Calu3 (cell line): ENCODE measurements at places on chromosomes 3 and 15. TPM values are rescaled to one million over a fixed set of nuclear protein-coding genes. Genes with fewer than 3 reads are reported as not detected.

GRCh38 chr3:176992978-176993377 lies 204.3 kb downstream of the TBL1XR1 start:
- no peak for DNase-seq

- DNase-seq, result no peak
Observed at GRCh38 chr3:48662145-48662752, 437 bp downstream of the CELSR3 start.

DNA sequence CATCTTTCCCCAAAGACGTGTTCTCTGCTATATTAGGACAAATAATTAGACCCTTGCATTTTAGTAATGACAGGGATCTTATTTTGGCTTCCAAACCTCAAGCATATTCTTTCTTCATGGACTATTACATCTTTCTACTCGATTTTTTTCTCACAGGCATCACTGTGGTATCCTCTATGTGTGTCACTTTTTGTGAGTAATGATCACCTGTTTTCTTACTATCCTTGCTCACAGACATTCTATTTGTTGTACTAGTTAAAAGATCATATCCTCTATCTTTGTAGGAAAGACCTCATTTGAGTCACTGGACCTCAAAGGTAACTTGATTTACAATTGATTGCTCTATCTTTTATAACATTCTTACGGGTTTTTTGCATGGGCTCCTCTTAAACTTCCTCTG lies 6.8 kb downstream of the C3orf80 start:
- no peak for DNase-seq

DNA sequence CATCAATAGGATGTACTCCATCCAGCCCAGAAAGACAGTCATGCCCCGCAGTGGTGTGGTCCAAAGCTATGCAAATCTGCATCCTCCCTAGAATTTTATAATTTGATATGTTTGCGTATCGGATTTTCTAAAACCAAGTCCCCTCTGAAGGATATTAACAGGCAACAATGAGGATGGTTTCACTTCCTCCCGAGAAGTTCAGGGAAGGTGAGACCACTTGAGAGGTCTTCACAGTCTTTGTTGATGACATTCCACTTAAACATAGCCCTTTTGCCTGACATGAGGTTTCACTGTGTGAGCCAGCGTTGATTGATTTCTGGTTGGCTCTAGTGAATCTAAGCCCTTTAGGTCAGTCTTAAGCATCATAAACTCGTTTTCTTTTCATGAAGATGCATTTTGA lies 276.1 kb downstream of the NR2F2 start:
- DNase-seq, result no peak

STAB1 gene
- 0.26 TPM in 1 of 2 replicates, not detected in the other for total RNA-seq

- no peak for DNase-seq
Observed at GRCh38 chr3:83035704-83036010, 1274.2 kb upstream of the GBE1 start.

DNA sequence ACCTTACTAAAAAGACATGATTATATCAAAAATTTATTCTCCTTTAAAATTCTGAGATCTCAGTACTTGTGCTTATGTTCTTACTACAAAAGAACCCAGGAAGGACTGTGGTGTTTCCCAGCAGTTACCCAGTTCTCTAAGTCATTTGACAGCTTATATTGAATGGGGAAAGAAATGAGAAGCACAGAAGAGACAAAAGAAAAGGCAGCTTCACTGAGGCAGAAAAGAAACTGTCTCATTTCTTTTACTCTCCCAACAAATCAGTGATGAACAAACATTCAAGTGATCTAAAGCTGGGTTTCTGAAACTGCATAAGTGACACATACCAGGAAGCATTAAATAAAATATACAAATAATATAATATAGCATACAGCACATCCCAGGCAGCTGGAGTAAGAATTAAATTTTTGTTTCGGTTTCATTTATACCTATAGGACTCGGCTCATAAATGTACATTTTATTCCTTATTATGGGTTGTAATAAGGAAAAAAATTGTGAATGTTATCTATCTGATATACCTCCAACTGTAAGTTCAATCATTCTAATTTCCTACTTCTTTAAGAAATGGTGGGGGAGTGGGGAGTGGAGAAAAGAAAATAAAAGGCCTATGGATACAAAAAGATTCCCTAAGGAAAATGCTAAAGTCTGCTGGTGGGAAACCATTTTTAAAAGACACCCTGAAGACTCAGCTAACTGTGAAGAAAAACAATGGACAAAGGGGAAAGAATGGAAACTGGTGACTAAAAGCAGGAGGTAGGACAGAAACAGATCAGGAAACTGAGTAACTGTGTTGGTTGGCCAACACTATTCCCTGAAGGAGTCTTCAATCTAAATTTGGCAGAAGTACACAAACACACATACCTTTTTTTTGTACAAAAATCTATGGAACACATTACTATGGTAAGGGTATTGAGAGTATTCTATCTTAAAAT lies 156.8 kb downstream of the TBC1D5 start:
- DNase-seq, result no peak

- DNase-seq, result no peak
Observed at GRCh38 chr3:104069114-104069513, 1297.6 kb upstream of the ALCAM start.

DLL4 gene
- not detected in 2 replicates for total RNA-seq

DNA sequence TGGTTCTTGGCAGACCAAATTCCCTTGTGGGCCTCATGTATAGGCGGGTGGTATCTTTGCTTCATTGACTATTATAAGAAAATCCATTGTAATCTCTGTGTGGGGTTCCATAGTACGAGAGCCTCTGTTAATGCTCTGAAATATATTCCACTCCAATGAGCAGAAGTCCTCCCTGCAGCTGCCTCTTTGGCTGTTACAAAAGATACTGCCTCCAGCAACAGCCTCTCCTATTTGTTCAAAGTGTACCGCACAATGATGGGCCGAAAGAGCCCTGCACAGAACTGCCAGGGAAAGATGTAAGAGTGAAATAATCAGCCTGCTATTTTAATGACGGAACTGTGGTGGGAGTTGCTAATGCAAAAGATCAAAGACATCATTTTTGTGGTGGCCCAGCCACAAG lies 48.9 kb downstream of the GRK7 start:
- no peak for DNase-seq

APOD gene
- total RNA-seq, result 0.34 TPM in 1 of 2 replicates, not detected in the other

ABI3BP gene
- 5.2 and 19.5 TPM in 2 replicates for total RNA-seq

DNA sequence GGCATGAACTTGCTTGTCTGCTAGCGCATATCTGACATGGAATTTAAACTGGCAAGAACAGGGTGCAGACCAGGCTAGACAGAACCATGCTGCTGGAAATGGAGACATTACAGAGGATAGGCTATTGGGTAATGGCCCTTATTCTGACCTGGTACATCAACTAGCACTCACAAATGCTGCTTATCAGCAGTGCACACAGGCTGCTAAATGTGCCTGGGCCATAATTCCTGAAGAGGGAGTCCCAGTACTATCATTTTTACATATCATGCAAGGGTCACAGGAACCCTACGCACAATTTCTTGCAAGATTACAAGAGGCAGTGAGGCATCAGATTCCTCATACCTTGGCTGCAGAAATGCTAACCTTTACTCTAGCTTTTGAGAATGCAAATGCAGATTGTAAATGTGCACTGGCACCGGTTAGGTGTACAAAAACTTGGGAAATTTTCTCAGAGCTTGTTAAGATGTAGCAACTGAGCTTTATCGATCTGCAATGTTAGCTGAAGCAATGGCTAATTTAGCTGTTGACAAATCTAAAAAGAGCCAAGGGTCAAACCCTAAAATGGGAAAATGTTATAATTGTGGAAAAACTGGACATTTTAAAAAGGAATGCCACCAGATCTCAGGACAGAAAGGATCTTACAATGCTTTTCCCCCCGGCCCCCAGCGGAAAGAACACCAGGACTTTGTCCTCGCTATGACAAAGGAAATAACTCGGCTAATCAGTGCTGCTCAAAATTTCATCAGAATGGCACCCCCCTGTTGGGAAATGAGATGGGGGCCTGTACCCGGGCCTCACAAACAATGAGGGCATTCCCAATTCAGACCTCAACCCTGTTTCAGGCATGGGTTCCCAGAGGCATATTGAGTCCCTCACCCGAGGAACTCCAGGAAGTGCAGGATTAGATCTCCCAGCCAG lies 21.1 kb downstream of the CCRL2 start:
- DNase-seq, result no peak

- DNase-seq, result peak; percentile 49
Observed at GRCh38 chr3:39147711-39148434, 5.5 kb downstream of the CSRNP1 start.

COL6A6 gene
- total RNA-seq, result not detected in 2 replicates

DNA sequence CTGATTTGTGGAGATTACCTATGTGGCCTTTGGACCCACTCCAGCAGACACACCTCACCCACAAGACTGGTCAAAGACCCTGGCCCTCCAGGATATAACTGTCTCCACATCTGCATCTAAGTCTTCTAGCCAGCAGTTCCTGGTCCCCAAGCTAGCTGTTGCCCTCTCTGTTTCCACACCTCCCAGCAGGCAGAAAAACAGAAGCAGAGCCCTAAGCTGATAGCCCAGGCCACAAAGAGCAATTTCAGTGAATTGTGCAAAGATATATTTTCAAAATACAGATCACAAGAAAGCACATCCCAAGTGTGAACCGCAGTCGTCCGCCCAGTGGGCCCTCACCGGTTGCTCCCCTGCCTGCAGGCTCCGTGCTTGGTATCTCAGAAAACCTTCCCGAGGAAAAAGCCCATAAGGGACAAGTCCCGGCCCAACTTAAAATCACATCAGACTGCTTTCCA lies 2.6 kb downstream of the TNIK start:
- DNase-seq, result no peak

DNA sequence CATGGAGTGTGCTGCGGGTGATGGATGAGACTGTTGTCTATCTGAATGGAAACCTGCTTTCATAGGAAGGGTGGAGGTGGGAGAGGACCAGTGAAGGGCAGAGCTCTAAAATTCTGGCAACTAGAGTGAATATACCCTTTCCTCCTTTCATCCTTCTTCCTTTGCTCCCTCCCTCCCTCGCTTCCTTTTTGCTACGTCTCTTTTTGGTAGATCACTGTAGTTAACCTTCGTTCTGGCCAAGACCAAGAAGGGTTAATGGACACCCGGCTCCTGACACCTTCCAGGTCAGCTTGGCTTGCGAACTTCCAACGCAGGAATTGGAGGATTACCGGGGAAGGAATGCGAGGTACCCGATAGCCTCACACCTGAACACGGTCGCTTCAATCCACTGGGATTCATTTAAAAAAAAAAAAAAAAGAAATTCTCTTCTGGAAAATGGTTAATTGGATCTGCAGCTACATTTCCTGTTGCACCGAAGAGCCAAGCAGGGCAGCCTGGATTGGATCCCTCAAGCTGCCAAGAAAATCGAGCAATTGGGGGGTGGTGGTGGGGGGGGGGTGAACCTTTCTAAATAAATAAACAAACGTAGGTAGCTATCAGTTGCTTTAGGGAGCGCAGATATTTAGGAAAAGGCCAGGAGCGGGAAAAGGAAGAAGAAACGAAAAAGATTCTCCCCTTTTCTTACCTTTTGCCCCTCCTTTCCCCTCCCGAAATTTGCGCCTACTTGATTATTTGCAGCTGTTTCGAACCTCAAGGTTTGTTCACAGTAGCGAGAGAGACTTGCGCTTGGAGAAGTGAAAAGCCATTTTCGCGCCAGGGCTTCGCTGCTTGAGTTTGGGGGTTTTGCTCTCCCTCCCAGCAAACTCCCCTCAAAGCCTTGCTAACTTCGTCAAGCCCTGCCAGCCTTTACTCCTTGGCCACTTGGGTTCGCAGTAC lies 9.5 kb upstream of the NR2F2 start:
- DNase-seq, result peak; percentile 42

DNA sequence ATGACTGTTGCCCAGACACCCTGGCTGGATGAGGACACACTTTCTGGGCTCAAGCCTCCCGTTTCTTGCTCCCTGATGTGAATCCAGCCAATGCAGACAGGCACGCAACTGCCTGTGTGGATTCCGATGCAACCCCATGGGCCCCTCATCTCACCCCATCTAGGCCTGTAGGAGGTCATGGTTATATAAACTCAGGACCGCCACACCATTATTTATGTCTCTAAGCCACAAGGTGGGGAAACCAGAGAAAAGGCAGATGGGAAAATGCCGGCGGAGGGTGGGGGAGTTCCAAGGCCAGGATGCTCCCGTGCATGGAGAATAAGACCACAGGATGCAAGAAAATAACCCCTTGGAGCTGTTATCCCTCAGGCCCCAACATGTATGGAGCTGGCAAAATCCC lies 2.0 kb downstream of the MESP1 start:
- DNase-seq, result no peak

DNA sequence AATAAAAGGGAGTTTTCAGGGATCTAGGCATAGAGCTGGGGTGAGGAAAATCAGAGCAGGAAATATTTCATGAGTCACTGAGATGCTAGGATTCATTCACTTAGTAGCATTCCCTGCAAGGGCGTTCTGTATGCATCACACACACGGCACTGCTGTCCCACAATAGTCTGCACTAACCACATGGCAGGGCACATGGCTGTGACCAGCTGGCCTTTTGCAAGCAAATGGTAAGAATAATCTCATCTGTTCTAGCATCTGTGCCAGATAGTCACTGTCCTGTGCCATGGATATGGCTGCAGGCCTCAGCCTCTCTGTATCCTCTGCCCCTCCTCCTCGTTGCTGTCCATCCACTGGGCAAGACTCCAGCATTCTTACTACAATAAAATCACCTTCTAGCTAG lies 37.8 kb downstream of the BOC start:
- no peak for DNase-seq

ACSBG1 gene
- total RNA-seq, result 0.45 and 0.49 TPM in 2 replicates

CLDN11 gene
- 5.1 and 8.7 TPM in 2 replicates for total RNA-seq

DNA sequence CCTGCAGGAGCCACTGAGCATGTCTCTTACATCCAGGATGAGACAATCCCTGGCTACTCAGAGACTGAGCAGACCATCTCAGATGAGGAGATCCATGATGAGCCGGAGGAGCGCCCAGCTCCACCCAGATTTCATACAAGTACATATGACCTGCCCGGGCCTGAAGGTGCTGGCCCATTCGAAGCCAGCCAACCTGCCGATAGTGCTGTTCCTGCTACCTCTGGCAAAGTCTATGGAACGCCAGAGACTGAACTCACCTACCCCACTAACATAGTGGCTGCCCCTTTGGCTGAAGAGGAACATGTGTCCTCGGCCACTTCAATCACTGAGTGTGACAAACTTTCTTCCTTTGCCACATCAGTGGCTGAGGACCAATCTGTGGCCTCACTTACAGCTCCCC lies 6.2 kb downstream of the MAP1A start:
- no peak for DNase-seq

FETUB gene
- total RNA-seq, result not detected in 2 replicates

GRCh38 chr15:58142827-58143461 lies 4.8 kb downstream of the AQP9 start:
- DNase-seq, result no peak

VEPH1 gene
- total RNA-seq, result 26.0 and 35.1 TPM in 2 replicates

- DNase-seq, result no peak
Observed at GRCh38 chr15:65355988-65356353, 21.8 kb downstream of the IGDCC3 start.

- no peak for DNase-seq
Observed at GRCh38 chr3:172364374-172365027, 83.8 kb downstream of the GHSR start.

GRCh38 chr15:71629781-71630474 lies 180.4 kb upstream of the NR2E3 start:
- DNase-seq, result no peak

TEX9 gene
- 13.1 and 13.3 TPM in 2 replicates for total RNA-seq

RLBP1 gene
- total RNA-seq, result not detected in 2 replicates
